Central memory CD4-positive, alpha-beta T cell (primary cell): ENCODE measurements at places on chromosomes 12 and 14.

- DNase-seq: no peak
Measured at GRCh38 chr14:75222208-75222701, 45.8 kb upstream of the TMED10 start.

DNA sequence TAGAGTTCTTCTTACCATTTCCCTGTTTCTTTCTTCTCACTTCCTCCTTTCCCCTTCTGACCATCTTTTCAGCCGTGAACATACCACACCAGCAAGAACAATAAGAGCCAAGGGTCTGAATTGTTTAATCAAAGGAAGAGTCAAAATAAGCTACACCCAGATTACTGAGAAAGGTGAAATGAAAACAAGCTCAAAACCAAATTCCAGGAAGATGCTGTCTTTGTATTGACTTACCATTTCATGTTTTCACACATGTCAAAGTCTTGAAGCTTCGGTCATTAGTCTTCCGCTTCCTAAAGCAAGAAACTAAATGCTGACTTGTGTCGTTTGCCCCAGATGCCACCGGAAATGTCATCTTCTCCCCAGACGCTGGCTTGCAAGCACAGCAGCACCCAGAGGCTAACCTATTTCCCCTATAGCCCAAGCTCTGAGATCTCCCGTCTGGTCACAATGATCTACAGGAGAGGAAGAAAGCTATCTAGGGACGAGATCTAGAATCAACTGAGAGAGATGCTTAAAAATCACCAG, 136.5 kb upstream of the AMIGO2 start:
- peak; percentile 75 for DNase-seq

DNA sequence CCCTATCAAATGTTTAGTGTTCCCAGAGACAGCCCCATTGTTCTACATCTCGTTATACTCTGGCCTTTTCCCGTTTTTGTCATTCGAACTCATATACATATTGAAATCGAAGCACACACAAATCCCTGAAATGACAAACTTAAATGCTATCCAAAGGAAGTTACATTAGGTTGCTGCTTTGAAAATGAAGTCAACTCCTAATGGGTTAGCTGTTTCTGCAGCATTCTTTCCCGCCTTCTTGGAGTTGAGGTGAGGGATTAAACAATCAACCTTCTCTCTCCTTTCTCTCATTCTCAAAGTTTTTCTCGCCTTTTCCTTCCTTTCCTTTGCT, 642 bp upstream of the PHC1 start:
- DNase-seq: no peak

GRCh38 chr12:113860950-113861349, 105.2 kb downstream of the RBM19 start:
- DNase-seq: no peak

DNA sequence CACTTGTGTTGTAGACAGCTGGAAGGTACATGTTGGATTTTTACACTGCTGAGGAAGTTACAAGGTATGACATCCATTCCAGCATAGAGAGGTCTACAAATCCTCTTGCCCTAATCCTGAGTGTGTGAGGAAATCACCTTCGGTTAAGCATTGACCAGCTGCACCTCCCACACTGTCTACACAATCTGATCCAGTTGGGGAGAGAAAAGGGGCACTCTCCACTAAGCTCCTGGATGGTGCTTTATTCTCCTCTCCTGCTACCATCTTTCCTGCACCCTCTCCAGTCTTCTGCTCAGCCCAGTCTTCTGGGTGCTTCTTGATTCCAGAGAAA, at the start of gene OR6J1:
OR6J1 (minus strand) TSS at position 48 of the 331 bp plus-strand sequence. CDS start 9,541 bp downstream, outside the sequence.
- no peak for DNase-seq

DNA sequence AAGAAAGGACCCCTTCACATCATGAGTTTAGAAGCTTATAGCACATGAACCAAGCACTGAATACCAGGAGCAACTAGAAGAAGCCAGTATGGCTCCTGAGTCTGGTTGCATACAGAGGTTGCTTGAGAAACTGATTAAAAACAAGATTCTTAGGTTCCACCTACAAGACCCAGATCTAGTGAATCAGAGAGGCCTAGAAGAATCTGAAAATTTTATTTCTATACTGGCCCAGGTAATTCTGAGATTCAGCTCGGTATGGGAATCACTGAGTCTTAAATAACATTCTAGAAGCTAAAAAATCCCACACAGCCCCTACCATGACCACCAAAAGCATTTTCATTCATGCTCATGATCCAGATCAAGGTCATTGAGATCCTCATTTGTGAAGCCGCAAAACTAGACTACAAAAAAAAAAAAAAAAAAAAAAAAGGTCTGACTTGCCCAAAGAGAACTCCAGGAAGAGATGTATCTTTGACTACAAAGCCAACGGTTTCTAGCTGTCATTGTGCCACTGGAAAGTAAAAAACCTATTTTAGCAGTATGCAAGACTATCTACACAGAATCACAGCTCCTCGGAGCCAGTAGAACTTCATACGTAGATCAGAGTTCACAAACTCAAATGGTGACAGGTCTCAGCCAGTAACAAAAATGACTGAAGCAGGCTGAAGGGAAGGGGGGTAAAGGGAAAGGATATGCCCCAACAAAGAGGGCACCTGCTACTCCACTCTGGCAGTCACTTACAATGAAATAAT, 168.4 kb upstream of the EGLN3 start:
- no peak for DNase-seq

- no peak for DNase-seq
Measured at GRCh38 chr12:45322810-45323209, 106.9 kb downstream of the ANO6 start.

- peak; percentile 50 for DNase-seq
Measured at GRCh38 chr14:99235582-99236320, 36.2 kb downstream of the BCL11B start.

DNA sequence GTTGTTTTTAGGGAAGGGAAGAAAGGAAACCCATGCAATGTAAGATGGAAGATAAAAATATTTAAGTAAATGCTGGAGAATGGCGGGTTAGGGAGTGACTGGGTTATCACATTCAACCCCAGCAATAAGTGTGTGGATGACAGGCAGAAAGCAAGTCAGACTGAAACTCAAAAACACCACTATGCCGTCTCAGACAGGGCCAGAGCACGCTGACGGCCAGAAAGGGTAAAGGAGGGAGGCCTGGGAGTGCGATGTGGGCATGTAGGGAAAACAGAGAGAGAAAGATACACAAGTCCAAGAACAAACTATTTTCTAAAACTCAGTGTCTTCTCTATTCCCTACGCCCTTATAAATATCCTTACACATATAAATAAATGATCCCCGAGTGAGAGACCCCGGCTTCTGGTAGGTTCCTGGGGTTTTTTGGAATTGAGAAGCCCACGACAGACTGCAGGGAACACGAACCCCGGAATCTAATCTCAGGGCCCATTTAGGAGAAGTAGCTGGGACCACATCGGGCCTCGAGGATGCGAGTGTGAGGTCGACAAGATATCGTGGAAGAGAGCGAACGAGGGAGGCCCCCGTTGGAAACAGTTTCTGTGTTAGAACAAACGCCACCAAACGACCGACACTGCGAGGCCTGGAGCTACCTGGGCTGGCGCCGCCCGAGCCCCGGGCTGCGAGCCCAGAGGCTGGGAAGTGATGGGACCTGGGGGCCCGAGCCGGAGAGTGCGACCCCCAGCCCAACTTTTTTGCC, 735 bp upstream of the OTX2 start:
- no peak for DNase-seq

DNA sequence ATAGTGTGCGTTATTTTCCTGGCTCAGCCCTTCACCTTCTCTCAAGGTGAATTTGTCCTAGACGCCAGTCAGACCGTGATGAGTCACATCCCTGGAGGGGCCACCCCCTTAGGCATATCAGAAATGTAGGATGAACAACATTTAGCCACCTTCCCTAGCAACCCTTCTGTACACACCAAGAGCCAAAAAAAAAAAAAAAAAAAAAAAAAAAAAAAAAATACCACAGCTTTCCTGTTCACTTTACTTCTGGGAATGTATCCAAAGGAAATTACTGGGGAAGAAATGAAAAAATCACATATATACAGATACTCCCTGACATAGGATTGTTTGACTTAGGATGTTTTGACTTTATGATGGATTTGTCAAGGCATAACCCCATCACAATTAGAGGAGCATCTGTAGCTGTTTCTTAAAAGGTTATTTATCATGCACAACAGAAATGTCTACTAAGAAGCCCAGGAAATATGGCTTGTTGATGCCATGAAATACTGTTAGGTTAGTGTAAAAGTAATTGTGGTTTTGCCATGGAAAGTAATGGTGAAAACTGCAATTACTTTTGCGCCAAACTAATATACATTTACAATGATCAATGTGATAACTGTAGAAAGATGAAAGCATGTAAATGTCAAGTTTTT, 68.2 kb upstream of the BDKRB2 start:
- no peak for DNase-seq

DNA sequence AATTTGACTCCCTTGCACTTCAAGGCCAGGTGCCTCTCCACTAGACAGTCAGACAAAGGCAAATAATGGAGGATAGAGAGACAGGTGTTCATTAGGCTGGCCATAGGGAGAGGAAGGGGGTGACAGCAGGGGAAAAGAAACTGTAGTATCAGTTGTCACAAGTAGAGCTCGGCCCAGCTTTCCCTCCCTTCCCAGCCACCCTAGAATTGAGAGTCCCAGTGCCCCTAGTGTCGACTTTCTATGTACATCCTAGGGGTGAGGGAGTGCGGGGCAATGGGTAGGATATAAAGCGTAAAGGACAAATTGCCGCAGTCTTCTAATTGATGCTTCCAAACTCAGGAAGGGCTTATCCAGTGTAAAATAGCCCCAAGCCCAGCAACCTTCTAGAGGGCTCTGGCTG, 39.0 kb downstream of the BAZ2A start:
- DNase-seq: no peak

DNA sequence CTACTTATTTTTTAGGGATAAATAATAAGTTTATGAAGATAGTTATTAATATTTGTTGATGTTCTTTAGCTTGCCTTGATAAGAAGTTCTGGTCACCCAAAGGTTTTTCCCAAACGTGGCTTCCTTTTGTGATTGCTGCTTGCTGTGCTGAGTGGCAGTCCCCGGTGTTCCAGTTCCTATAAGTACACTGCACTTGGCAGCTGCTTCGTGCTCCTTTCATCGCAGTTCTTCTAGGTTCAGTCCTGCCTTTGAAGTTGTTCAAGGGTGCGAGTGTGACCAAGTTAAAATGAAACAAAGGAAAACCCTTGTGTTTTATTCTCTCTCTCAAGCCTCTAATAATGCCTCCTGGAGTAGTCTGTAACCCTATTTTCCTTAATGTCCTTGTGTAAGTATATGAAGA, 128.5 kb upstream of the ATF1 start:
- DNase-seq: no peak

- DNase-seq: no peak
Measured at GRCh38 chr12:91575630-91576029, 393.0 kb upstream of the DCN start.

GRCh38 chr14:34583525-34583924, 44.0 kb upstream of the EAPP start:
- no peak for DNase-seq

DNA sequence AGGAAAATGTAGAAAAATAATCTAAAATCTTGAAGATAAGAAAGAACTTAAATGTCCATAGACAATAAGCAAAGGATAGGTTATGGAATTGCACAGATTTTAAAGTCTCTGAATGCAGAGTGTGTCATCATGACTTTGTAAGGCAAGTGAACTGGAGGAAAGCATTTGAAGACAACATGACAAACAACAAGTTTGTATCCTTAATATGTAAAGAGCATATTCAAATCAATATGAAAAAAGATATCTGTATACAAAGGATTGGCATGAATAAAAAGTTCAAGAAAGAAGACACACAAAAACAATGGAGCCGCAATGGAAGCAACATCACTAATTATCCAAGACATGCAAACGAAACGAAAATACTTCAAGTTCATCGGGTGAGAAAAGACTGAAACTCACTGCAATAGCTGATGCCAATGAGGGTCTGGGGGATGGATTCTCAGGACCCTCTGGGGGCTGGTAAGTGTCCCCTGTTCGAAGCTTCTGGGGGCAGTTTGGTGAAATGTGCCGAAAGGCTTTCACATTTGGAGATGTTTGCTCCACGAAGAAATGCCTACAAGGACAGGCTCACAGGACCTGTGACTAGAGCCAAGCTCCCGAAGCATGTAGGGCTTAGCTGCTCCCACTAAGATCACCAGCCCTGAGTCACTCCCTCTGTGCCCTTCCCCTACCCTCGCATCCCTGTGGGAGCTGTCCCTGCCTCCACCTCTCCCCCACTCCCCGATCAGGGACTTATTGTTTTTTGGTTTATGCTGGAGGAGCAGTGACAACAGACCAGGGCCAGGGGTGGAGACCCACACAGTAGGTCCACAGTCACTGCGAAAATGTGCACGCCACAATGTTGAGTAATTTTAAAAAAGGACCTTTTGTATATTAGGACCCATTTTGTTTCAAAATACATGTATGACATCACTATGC, 345.7 kb upstream of the SFSWAP start:
- DNase-seq: no peak

GRCh38 chr12:119068129-119068856, 87.0 kb downstream of the SRRM4 start:
- DNase-seq: no peak

DNA sequence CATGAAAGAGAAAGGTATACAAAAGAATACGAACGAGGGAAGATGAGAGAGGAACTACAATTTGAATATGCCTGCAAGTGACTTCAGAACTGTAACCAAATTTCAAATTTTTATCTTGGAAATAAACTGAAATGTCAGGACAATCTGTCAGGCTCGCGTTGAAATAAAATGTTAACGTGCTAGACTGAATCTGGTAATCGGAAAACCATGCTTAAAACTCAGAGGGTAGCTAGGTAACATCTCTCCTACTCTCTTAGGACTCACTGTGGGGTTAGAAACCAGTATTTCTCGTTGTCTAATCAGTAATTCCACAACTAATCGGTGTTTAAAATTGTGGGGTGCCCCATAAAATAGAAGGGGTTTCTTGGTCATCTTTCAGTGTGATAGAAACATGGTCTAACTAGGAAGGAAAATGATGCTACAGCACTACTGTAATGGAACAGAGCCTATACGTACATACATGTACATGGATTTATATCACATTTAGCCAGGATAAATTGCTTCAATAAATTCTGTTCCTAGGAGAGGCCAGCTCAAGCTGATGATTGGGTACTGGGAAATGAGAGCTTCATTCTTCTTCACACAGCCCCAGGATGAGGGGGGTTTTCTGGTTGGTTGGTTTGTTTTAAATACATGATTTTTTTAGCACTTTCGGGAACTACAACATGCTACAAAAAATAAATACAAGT, 23.9 kb downstream of the ATF7 start:
- no peak for DNase-seq

- DNase-seq: no peak
Measured at GRCh38 chr14:72568296-72568992, 325.5 kb downstream of the DPF3 start.

GRCh38 chr12:56840922-56841321, 77.8 kb downstream of the HSD17B6 start:
- no peak for DNase-seq

GRCh38 chr12:34163443-34163842, 141.1 kb downstream of the ALG10 start:
- no peak for DNase-seq

GRCh38 chr12:70049596-70050360, 193.5 kb upstream of the CNOT2 start:
- no peak for DNase-seq

DNA sequence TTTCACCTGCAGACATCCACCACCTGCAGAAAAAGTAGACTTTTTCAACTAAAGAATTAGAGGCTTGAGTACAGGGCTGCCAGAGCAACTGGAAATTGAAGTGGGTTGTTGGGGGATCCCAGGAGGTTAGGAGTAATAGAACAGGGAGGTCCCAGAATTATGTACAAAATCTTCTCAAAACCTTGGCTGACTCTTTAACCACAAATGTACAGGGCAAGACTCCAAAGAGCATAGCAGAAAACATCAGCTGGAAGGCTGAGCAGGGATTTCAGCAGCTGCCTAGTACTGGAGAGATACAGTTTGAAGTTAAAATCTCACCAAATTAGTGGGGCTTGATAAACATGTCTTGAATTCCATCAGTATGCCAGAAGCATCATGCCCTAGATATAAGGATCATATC, 191.6 kb downstream of the CRADD start:
- DNase-seq: no peak
